CD4-positive, alpha-beta T cell treated with Interferon gamma for 1 hour (primary cell): ENCODE measurements at places on chromosomes 2 and 18.

- no peak for DNase-seq
These were observed 163.8 kb downstream of the RBM43 start for GRCh38 chr2:151097895-151098294.

- no peak for DNase-seq
These were observed 144.4 kb downstream of the PTGR3 start for GRCh38 chr18:75064513-75064905.

- DNase-seq = no peak
These were observed 3.3 kb downstream of the GAD1 start for GRCh38 chr2:170819680-170820664.

DNA sequence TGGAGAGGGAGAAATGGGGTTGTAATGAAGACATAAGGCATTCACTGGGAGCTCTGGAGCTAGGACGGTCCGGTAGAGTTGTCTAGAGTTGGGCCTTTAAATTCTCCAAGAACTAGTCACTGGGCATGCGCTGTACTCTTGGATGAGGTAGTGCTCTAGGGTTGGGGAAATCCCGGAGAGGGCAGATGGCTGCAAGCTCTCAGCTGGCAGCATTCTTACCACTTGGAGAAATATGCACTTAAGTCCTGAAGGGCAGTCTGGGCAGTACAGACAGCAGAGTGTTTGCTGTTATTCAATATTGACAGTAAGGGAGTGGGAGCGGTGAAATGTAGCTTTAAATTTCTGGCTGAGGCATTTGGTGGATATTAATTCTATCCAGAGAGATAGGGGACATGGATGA lies 214.6 kb downstream of the RDH14 start:
- no peak for DNase-seq

DNA sequence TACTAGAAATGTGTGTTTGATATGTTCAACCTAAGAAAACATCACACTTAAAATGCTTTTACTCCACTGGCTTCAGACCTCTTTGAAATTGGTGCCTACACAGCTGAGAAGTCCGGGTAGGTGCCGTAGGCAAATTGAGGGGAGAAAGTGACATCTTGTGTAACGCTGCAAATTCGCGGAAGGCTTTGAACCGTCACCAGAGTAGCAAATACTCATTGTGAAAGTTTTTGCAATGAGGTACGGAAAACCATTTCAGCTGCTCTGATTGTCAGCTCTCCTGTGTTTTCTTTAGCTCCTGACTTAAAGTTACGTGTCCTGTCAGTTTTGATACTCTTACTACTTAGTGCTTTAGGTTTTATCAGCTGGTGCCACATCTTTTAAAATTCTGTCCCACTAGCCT lies 224.5 kb downstream of the FAM210A start:
- no peak for DNase-seq

- no peak for DNase-seq
These were observed 86.4 kb downstream of the XRCC5 start for GRCh38 chr2:216195565-216196029.

- no peak for DNase-seq
These were observed 147.2 kb downstream of the ETAA1 start for GRCh38 chr2:67544286-67544685.

DNA sequence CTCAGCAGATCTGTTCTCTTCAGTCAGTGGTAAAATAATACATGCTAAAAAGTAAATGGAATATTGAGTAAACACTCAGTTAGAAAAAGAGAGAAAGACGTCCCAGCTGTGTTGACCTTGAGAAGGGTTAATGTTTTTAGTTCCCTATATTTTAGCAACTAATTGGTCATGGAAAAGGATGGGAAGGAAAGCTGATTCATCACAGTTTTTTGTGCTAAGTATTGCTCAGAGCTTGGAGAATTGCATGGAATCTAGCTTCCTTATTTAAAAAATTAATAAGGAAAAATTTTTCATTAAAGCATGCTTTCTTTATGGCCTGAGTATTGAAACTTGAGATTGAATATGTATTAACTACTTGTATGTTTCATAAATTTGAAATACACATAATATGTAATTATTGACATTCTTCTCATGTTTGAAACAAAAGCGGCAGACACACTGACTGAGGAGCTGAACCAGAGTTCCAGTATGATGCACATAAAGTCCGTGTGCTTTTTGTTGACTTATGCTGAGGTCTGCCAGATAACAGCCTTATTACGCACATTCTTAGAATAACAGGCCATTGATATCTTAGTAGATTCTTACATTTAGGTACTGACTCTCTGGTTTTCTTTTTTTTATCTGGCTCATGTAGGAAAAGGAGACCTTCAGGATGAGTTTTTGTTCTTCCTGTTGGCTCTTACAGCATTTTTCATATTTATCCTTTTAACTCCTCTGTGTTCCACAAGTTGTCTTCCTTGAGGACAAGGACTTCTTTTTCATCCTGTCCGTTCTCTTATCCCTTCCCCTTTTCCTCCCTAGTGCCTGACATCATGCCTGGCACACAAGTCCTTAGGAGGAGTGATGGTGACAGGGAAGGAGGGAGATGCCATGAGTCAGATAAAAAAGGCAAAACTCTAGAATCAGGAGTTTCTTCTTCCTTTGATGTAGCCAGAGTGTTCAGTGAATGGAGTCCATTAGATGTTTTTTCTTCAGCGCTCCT lies 194.1 kb downstream of the PTPRM start:
- no peak for DNase-seq

DNA sequence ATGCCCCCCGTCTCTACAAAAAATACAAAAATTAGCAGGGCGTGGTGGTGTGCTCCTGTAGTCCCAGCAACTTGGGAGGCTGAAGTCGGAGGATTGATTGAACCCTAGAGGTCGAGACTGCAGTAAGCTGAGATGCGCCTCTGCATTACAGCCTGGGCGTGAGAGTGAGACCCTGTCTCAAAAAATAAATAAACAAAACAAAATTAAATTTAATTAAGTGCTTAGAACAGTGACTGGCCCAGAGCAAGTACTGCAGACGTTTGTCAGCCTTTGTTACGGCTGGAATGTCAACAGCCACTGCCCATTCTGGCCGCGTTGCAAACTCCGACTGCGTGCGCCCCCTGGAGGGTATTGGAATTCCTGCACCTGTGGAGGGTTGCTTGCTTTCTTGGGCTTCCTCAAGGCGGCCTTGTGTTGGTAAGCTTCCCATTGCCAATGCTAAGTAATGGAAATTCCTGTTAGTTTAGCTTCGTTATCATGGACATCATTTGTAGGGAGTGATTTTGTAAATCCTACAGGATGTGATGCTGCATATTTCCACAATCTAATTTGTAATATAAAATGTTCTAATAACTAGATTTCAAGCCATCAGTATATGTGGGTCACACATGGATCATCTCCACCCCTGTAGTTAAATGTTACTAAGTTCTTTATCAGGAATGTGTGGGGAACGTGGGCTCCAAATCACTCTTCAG lies 15.9 kb upstream of the ATP6V1B1 start:
- peak; percentile 47 for DNase-seq

DNA sequence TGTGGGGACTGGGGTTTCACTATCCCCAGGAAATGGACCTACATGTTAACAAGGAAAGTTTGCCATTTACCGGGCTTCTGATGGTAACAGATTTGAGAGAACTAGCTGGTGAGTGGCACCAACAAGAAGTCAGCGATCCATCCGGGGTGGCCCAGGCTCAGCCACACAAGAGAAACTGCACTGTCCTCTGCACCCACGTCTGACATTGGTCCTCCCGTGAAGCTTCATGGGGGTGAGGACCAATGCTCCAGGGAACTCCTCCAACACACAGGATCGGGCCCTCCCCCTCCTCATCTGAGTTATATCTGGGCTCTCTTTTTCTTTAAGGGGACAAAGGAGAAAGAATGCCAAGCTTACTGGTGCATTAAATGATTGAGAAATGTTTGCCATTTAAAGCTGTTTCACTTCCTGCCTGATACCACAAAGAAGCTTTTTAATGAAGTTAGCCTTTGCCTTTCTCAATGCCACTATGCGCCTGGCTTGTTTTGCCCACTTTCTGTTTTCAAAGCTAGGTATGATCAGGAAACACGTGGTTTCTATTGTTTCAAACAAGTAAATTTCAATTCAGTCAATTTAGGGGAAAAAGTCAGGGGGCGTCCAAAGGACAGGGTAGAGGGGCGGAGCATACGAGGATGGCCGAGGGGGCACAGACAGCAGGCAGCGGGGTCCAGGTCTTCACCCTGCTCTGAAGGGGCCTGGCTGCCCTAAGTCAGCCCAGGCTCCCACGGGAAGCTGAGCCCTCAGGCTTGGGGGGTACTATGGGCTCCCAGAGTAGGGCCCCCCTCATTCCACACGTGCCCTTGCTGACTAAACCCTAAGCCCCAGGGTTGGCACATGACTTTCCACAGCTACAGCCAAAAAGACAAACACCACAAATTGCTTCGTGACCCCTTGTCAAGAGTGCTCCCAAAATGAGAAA lies 204.0 kb upstream of the ID2 start:
- peak; percentile 25 for DNase-seq

GRCh38 chr2:231334179-231334930 lies 61.2 kb upstream of the B3GNT7 start:
- no peak for DNase-seq

DNA sequence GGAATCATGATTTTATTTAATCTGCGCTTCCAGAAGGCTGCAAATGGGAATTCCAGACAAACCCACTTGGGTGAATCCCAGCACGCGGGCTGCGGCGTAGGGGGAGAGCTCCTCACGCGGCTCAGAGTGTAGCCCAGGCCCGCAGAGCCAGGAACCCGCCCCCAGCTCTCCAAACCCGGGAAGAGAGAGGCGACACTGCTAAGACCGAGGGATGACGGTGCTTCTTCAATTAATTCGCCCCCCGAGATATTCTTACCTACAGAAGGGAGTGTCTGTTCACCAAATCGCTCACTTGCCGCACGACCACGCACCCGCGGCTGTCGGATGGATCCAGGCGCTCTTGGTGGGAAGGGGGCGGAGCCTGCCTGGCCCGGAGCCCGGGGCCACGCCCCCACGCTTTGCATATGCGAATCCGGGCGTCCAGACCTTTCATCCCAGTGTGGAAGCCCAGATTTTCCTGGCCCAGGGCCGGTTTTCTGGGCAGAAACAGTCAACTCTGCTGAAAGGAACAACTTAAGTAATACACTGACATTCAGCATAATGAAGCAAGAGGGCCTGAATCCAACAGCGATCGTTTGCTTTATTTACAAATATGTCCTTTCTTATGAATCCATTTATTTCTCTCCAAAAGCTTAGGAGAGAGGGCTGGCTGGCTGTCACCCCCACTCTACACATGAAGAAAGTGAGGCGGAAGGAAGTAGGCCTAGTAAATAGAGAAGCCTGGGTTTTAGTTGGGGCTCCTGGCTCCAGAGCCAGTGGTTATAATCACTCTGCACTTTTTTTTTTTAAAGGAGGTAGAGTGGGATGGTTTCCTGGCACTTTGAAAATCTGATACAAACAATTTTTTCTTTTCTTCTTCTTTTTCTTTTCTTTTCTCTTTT lies at the start of gene SLC19A3:
Gene SLC19A3 (minus strand): TSS at position 342 of the 881 bp plus-strand sequence. CDS start 15,710 bp downstream, outside the sequence.
- DNase-seq = no peak
